Left cardiac atrium (tissue), 4 donors: ENCODE measurements at places on chromosomes 7 and 10. TPM values are rescaled to one million over a fixed set of nuclear protein-coding genes. Genes with fewer than 3 reads are reported as not detected.

PCDH15 gene
- total RNA-seq, result 0.68 TPM

MMRN2 gene
- total RNA-seq, result 62.1 TPM

SPDYE9 gene
- total RNA-seq, result not detected

C1QL3 gene
- total RNA-seq, result not detected

DNA sequence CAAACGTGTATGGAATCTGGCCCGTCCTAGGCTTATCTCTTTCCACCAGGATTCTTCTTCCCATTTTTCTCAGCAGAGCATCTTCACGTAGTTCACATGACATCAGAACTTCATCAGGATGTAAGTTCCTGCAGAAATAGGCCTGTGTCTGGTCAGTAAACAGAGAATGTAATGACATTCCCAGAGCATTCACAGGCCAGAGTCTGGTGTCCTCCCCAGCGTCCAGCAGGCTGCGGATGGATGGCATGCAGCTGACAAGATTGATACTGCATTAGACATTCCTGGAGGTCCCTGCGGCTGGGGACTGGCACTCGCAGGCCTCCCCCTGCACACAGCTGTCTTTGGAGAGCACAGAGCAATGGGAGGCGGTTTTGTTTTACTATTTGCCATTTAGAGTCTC is 28.7 kb downstream of the MGMT start:
- DNase-seq, result no peak

DNA sequence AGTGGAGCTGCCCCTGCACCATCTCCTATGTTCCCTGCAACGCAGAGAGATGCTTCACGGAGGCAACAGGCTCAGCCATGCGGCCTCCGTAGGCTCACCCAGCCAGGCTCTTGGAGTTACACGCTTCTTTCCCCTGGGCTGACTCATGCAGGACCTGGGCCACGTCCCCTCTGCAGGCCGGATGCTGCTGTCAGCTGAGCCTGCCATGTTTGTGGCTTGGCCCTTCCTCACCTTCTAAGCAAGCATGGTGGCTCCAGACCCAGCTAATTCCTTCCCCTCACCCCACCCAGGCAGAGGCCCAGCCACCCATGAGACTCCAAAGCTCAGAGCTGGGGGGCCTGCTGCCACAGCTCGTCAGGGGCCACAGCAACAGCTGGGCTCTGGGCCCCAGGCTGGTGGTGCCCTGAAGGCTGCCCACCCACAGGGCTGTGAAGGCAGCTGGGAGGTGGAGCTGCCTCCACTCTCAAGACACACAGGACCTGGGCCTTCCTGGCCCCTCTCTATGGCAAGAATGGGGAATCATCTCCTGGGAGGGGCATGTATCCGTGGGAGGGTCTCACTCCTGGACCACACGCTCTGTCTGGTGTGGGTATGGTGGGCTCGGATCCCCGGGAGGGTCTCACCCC is 219.6 kb downstream of the ELFN1 start:
- no peak for DNase-seq

GRCh38 chr7:15674586-15674985 is 11.9 kb downstream of the MEOX2 start:
- DNase-seq, result no peak

- DNase-seq, result no peak
Measured at GRCh38 chr7:28046035-28046434, 134.6 kb downstream of the JAZF1 start.

- no peak for DNase-seq
Measured at GRCh38 chr10:25965584-25965983, 31.6 kb downstream of the MYO3A start.

DNA sequence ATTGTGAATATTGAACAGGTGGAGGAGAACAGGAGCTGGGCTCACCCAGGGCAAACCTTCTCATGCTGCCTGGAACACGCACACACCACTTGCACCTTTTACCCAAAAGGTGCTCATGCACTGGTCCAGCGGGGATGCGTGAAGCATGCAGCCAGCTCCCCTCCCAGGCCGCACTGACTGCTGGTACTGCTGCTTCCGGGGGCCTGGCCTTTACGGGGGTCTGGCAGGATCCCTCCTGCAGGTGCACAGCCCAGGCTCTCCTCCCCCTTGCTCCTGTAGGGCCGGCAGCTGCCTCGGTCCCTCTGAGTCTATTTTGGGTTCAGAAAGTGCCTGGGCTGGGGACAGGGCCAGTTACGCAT is 221.7 kb downstream of the DNAJB6 start:
- no peak for DNase-seq

DNA sequence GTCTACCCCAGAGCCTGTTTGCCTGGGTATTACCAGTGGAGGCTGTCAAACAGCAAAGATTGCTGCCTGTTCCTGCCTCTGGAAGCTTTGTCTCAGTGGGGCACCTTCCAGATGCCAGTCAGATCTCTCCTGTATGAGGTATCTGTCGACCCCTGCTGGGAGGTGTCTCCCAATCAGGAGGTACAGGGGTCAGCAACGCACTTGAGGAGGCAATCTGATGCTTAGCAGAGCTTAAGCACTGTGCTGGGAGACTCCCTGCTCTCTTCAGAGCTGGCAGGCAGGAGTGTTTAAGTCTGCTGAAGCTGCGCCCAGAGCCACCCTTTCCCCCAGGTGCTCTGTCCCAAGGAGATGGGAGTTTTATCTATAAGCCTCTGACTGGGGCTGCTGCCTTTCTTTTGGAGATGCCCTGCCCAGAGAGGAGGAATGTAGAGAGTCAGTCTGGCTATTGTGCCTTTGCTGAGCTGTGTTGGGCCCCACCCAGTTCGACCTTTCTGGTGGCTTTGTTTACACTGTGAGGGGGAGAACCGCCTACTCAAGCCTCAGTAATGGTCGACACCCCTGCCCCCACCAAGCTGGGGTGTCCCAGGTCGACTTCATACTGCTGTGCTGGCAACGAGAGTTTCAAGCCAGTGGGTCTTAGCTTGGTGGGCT is 62.2 kb downstream of the PPP1R9A start:
- no peak for DNase-seq

DNA sequence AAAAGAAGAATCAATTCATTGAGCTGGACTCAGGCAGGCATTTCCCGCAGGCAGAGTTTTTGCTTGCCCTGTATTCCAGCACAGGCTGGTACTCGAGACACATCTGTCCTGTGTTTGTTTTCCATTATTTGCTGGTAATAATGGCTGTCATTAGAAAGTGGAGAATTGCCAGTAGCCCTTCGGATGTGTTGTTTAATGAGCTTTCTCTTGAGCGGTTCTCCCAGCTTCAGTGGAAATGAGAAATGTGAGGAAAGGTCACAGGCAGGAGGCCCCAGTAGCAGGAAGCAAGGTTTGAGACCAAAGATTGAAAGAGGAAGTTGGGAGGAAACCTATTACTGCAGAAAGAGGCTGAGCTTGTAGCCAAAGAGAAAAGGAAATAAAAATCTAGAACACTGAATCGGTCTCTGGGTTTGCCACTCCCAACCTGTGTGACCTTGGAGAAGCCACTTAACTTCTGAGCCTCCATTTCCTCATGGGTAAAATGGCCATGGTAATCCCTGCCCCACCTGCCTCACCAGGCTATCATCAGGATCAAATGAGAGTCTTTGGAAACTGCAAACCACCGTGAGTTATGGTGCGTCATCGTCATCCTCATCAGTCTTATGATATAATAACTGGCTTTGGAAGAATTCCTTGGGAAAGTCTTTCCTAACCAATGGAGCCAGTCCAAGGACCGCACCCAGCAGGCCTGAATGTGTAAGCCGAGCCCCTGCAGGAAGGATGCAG is 67.7 kb downstream of the TACR2 start:
- DNase-seq, result peak; percentile 76

- DNase-seq, result peak; percentile 40
Measured at GRCh38 chr10:11165591-11166543, 148.2 kb downstream of the CELF2 start.

DNA sequence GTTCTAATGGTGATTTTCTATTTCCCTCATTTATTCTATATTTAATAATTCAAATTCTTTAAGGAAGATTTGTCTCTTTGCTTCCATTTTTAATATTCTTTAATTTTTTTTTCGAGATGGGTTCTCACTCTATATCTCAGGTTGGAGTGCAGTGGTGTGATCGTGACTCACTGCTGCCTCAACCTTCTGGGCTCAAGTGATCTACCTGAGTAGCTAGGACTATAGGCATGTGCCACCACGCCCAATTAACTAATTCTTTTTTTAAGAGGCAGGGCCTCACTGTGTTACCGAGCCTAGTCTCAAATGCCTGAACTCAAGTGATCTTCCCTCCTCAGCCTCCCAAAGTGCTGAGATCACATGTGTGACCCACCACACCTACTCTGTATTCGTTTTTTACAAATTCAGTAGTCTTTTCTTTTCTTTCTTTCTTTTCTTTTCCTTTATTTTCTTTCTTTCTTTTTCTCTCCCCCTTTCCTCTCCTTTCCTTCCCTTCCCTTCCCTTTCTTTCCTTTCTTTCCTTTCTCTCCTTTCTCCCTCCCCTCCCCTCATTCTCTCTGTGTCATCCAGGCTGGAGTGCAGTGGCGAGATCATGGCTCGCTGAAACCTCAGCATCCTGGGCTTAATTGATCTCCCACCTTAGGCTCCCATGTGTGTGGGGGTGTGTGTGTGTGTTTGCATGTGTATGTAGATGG is 323.1 kb downstream of the ADK start:
- no peak for DNase-seq

GRCh38 chr7:24740871-24741270 is 16.4 kb downstream of the GSDME start:
- DNase-seq, result no peak

- peak; percentile 20 for DNase-seq
Measured at GRCh38 chr7:1724118-1724910, 54.2 kb downstream of the ELFN1 start.

- peak; percentile 98 for DNase-seq
Measured at GRCh38 chr7:87345166-87345927, at the start of gene CROT. Gene CROT (plus strand): TSS chr7:87345664. CDS start chr7:87349069, 3,405 bp downstream.

DNA sequence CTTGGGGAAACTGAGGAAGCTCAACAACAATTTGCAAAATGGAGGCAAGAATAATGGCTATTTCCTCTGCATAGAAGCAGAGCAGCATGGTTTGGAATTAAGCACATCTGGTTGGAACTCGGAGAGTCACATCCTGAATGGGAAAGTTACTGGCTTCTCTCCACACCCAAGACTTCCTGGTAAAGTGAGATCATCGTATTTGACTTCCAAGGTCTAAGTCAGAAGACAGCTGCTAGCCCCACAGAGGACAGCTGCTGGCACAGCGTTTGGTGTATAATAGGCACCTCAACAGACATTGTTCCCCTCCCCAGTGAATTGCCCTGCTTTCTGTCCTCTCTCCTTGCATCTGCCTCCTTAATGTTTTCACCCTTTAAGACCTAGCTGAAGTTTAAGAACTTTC is 37.0 kb upstream of the NRF1 start:
- DNase-seq, result peak; percentile 24

DNA sequence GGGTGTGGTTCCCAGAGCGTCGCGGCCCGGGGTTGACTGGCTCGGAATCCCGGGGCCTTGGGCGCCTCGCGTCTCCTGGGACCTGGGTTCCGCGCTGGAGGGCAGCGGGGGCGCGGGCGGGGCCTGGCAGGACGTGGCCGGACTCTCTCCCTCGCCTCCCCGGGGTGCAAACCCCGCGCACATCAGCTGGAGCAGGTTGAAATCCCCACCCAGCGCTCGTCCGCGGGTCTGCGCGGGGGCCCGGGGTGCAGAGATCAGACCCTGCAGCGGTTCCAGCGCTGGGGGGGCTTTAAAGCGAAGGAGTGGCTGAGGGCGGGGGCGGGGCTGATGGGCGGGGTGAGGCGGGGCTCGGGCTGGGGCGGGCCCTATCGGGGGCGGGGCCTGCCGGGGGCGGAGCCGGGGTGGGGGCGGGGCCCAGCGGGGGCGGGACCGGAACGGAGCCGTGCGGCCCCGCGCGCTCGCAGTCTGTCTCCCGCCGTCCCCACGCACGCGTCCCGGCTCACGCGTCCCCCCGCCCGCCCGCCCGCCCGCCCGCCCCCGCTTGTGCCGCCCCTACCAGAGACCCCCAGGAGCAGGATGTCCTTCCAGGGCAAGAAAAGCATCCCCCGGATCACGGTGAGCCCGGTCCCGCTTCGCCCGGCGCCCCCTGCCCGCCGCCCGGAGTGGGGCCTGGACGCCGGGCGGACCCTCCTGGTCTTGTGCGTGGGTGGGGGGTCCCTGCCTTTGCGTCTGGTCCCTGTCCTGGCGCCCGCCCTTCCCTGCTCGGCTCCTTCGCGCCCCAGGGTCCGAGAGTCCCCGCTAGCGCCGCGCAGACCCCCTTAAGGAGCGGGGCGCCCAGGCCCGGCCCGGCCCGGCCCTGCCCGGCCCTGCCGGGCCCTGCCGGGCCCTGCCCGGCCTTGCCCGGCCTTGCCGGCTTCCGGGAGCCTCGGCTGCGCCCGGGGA is at the start of gene DPYSL4:
Gene DPYSL4, plus strand, starts transcription at position 461 of the 942 bp plus-strand sequence. Its CDS starts 116 bp downstream, at position 577.
- DNase-seq, result no peak

DNA sequence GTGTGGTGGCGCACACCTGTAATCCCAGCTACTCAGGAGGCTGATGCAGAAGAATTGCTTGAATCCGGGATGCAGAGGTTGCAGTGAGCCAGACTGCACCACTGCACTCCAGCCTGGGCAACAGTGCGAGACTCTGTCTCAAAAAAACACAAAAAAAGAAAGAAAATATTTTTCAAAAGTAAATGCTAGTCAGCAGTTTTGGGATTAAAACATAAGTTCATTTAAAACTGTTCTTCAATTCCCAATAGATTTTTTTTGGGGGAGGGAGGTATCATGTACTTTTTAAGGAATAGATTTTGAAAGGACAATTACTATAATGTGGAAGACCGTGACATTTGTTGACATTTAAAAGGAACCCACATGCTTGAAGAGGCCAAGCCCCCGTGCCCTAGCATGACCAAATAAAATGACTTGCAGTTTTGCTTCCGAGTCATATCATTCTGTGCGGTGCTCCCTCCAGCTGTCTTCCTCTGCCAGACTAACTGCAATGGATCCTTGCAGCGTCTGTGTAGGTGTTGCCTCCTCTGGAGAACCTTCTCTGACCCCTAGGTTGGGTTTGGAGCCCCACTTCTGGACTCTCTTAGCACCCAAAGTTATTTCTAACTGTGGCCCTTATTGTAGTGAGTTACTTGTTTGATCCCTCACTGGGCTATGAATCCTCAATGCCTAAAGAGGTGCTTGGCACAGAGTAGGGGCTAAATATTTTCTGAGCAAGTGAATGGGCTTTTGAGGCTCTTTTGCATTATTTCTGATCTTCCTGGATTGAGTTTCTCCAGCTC is 17.4 kb upstream of the HPS1 start:
- no peak for DNase-seq

DNA sequence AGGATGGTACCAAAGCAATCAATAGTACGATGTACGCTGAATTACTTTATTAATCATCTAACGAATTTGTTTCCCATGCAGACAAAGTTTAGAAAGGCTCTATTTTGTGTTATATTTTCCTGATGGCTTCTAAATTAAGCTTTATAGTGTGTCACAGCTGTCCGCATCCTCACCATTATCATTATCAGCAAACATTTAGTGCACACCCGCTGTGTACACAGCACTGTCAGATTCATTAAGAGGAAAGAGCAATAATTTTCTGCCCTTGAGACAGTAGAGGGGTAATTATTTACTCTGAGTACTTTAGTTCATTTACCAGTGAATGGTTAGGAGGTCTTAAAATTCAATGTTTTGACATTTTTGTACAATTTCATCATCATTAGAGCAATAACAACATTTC is 233.3 kb upstream of the PTPRZ1 start:
- no peak for DNase-seq
